ENCODE measurements at places on chromosomes 3 and 15. TPM values are rescaled to one million over a fixed set of nuclear protein-coding genes. Genes with fewer than 3 reads are reported as not detected.

GRCh38 chr3:17070161-17070959, 185.6 kb downstream of the PLCL2 start:
- no peak for DNase-seq

- no peak for DNase-seq
Observed at GRCh38 chr3:139323146-139323545, 20.7 kb upstream of the MRPS22 start.

- no peak for DNase-seq
Observed at GRCh38 chr3:55180936-55181535, 253.2 kb upstream of the LRTM1 start.

KCNAB1 gene
- 4.9 TPM for polyA plus RNA-seq

BCHE gene
- 1.4 TPM for polyA plus RNA-seq
